ENCODE measurements at places on chromosomes 6 and 20.
A peak's percentile ranks its signal among the peaks of the same experiment; 100 is the strongest.

DNA sequence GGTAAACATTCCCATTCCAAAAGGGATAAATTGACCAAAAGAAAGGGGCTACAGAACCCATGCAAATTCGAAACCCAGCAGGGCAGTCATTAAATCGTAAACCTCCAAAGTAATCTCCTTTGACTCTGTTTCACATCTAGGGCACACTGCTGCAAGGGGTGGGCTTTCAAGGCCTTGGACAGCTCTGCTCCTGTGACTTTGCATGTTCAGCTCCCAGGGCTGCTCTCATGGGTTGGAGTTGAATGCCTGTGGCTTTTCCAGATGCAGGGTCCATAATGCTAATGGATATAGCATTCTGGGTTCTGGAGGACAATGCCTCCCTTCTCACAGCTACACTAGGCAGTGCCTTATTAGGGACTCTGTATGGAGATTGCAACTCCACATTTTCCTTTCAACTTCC lies 211.9 kb upstream of the MANEA start:
- no peak for DNase-seq

- no peak for DNase-seq
These were observed 36.0 kb downstream of the KCNK5 start for GRCh38 chr6:39193201-39193791.

- no peak for DNase-seq
These were observed 258.8 kb downstream of the ARHGAP18 start for GRCh38 chr6:129451187-129451586.

DNA sequence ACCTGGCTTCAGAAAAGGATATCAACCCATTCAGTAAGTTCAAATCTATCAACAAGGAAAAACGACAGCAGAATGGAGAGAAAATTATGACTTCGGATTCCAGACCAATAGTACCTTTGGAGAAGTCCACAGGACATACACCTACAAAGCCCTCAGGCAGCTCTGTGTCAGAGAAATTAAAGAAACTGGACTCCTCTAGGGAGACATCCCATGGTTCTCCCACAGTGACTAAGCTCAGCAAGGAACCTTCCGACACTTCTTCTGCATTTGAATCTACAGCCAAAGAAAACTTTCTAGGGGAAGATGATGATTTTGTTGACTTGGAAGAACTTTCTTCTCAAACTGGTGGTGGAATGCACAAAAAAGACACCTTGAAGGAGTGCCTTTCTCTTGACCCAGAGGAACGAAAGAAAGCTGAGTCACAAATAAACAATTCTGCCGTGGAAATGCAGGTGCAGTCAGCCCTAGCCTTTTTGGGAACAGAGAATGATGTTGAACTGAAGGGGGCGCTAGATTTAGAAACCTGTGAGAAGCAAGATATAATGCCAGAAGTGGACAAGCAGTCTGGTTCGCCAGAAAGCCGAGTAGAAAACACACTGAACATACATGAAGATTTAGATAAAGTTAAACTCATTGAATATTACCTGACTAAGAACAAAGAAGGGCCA lies 67.4 kb upstream of the HINT3 start:
- DNase-seq: no peak

DNA sequence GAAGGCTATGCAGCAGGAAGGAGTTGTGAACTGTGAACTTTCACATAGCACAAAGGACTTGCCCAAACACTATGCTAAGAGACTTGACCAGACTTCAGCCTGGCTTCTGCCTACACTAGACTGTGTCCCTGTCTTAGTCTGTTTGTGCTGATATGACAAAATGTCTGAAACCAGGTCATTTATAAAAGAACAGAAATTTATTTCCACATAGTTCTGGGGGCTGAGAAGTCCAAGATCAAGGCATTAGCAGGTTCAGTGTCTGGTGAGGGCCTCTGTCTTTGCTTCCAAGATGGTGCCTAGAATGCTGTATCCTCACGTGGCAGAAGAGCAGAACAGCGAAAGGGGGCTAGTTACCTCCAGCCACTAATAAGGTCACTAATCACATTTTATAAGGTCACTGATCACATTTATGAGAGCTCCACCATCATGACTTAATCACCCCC lies 16.0 kb upstream of the MCM3 start:
- DNase-seq: no peak

DNA sequence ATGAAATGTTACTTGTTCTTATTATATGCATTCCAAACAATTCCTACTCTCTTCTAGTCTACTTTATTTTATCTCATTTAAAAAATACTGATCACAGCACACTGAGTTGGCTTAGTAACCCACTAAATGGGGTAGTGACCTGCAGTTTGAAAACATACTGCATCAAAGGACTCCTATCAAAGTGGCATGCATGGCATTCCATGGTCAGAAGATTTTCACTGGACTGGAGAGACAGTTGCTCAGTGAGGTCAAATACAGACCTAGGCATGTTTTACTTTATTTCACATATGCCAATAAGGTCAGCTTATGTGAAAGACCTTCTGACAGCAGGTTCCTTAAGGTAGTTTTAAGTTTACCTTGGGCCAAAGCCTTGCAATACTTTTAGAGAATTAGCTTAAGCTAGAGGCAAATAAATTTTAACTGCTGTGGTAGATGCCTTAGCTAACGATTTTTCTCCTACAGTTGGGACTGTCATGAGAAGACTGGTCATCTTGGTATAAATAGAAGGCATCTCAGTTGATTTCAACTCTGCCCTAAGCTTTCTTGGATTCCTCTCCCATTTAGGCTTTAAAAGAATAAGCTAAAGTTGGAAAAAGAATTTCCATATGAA lies 35.1 kb downstream of the TPD52L1 start:
- no peak for DNase-seq

DNA sequence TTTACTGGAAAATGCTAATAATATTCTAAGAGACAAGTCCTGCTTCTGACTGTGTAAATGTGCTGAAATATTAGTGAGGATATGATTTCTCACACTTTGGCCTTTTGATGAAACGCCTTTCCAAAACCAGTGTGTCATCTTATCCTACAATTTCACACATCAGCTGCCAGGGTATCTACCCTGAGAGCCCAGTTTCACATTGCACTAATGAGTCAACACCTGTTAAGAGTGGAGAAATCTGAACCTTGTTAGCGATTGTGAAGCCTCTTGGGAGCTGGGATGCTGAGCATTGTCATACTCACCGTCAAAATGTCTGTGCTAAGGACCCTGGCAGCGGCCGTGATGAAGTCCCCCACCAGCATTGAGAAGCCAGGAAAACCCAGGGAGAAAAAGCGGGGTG lies 166.0 kb downstream of the RALGAPA2 start:
- no peak for DNase-seq

DNA sequence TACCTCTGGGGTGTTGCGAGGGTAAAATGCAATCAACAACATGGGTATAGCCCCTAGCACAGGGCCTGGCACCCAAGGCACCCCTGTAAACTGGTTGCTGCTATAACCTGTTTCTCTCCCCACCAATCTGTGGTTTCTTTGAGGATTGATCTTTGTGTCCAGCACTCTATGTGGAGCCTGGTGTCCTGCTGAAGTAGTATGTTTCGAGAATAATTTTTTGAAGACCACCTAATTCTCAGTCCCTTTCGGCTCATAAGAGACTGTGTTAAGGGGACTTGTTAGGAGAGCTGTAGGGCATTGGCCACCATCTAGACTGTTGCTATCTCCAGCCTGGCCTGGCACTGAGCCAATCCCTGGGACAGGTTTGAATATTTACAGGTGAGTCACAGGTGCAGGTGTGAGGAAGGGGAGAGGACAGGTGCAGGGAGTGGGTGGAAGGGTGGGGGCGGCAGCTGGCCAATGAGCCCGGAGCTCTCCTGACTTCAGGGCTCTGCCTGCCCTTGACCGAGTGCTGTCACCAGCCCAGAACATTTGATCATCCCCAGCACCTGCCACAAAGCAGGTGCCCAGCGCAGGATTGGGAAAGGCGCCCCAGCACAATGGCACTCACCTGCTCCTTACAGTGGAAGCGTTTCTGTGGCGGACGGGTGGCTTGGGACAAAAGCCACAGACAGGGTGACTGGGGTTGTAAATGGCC lies 8.1 kb upstream of the C20orf144 start:
- peak; percentile 6 for DNase-seq

- no peak for DNase-seq
These were observed 46.8 kb downstream of the RREB1 start for GRCh38 chr6:7154341-7155139.

- DNase-seq: no peak
These were observed 13.8 kb upstream of the SIRT5 start for GRCh38 chr6:13560651-13561044.

- no peak for DNase-seq
These were observed 15.0 kb downstream of the RWDD1 start for GRCh38 chr6:116586276-116586675.

DNA sequence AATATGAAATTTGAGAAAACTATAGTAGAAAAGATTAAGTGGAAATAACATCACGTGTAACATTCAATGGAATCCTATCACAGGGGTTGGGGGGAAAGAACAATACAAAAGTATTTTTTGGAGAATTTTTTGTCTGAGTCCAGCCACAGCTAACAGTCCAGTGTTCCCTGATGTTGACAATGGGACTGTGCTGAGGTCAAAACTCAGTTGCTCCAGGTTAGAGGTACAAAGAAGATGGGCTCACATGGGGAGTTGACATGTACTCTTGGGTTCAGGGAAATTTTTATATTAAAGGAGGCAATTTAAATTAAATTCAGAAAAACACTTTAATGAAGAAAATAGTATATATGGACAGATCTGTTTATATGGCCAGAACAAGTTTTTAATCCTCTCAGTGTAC lies 995 bp downstream of the MYCT1 start:
- DNase-seq: no peak

GRCh38 chr20:31670371-31671228 lies 32.9 kb downstream of the COX4I2 start:
- no peak for DNase-seq

DNA sequence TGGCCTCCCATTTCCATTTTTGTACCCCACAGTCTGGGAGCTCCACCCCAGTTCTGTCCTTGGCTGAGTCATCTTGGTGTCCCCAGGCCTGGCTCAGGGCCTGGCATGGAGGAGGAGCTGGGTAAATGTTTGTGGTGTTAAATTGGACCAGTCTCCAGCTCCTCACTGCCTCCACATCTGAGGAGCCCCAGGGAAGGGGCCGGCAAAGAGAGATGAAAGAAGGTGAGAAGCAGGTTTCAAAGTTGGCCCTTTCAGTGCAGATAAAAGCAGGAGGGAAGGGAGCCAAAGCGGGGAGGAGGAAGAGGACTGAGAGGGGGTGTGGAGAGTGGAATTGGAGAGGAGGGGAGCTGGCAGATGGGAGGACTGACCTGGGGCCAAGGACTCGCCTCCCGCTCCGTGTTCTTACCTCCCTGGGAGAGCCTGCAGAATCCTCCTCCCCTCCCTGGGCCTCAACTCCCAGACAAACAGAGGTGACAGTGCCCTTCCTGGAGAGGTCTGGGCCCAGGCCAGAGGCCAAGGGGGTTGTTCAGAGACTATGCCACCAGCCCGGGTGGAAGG lies 89.0 kb downstream of the CD40 start:
- DNase-seq: no peak

DNA sequence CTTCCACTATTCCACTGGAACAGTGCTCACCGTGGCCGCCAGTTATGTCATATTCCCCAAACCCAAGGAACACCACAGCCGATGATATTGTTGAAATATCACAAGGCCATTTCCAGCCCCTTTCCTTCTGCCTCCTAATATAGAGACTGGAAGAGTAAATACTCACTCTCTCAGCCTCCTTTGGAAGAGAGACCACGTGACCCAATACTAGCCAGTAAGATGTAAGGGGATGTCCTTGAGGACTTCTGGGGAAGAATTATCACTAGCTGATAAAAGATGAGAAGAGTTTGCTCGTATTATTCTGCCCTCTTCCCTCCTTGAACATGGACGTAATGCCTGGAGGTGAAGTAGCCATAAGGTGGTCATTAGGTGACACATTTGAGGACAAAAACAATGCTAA lies 13.5 kb downstream of the MAK start:
- DNase-seq: no peak

- DNase-seq: no peak
These were observed 6.7 kb downstream of the DNPH1 start for GRCh38 chr6:43222418-43223059.

DNA sequence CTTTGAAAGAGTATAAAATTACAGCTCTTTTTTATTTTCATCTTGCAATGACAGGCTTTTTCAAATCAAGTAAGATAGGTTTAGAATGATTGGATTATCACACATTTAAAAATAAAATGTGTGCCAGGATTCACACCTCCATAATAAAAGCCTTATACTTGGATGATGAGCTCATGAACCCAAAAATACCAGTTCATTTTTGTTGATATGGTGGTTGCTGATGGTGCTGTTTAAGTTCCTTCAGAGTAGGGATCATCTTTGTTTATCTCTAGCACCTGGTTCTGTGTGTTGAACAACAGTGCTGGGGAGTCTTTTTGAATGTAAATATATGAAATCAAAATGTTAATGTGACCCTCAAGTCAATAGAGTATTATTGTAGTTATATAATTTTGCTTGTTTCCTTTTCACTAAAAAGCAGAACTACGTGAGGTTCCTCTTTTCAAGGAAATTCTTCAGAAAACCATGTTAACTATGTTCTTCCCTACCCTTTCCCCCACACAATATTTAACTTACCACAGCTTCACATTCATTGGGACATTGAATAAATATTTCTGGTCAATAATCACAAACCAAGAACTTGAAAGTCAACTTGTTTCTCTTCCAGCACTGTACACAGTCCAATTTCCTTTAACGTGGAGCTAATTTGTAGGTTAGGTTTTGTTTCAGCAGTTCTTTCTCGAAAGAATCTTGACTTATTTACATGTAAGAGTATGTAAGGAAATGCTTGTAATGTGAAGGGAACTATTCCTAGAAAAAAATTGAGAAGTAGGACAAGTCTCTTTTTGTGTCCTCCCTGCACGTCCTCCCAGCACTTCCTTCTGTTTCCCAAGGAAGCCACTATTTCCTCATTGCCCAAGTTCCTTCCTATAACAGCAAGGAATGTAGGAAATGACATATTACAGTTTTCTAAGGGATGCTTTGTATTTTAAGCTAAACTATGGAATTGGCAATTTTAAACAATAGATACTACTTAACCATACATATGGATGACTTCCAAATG lies 945.9 kb upstream of the CITED2 start:
- DNase-seq: no peak

GRCh38 chr20:34824026-34824425 lies 1.4 kb downstream of the NCOA6 start:
- DNase-seq: no peak

DNA sequence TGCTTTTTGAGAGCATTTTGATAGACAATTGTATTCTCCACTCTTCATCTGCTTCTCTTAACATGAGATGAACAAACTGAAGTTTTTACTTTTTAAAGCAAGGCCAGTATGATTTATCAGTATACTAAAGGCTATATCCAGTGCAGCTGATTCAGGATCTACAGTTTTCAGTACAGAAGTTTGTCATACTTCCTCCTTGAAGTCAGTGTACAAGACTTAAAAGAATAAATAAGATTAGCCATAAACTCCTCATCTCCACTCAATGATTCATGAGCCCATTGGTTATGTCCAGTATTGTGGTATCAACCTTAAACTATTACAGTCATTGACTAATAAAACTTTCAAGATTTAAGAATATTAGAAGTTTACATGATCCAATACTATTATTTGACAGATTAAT lies 374.8 kb upstream of the EPHA7 start:
- DNase-seq: no peak

GRCh38 chr20:44314870-44315269 lies 3.9 kb upstream of the FITM2 start:
- no peak for DNase-seq
